NCI-H1048 (cell line): ENCODE measurements at places on chromosomes 4 and X.
A peak's percentile ranks its signal among the peaks of the same experiment; 100 is the strongest.

DNA sequence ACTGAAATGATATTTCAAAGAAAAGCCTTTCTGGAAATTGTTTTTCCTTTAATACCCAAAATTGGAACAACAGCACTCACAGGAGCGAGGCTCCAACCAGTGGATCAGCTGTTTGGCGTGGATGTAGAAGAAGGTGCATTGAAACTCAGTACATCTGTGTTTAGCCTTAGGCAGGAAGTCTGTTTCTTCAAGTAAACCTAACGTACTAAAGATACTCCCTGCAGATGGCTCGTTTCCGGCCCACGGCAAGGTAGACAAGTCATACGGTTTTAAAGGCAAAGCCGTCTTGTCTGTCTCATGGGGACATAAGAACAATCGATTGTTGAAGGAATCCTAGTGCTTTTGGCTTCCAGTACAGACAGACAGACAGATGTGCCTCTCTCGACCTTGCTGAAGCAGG, 50.0 kb upstream of the CLCN4 start:
- no peak for DNase-seq

GRCh38 chrX:103571726-103572125, 13.6 kb upstream of the TCEAL4 start:
- no peak for DNase-seq

DNA sequence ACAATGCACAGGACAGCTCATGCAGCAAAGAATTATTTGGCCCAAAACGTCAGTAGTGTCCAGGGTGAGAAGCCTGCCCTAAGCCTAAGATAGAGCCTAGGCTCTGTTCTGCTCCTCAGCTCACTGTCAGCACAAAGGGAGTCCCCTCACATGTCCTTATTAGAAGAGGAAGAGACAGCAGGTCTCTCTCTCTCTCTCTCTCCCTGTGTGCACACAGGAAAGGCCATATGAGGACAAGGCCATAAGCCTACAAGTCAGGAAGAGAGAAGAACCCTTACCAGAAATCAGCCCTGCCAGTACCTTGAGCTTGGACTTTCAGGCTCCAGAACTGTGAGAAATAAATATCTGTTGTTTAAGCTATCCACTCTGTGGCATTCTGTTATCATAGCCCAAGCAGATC, 20.4 kb downstream of the FAM184B start:
- no peak for DNase-seq

- no peak for DNase-seq
These were observed 6.3 kb upstream of the TRPC5OS start for GRCh38 chrX:111869639-111870034.

GRCh38 chrX:1273896-1274295, 5.3 kb downstream of the CSF2RA start:
- no peak for DNase-seq

GRCh38 chr4:24675721-24676389, 91.5 kb upstream of the DHX15 start:
- no peak for DNase-seq

DNA sequence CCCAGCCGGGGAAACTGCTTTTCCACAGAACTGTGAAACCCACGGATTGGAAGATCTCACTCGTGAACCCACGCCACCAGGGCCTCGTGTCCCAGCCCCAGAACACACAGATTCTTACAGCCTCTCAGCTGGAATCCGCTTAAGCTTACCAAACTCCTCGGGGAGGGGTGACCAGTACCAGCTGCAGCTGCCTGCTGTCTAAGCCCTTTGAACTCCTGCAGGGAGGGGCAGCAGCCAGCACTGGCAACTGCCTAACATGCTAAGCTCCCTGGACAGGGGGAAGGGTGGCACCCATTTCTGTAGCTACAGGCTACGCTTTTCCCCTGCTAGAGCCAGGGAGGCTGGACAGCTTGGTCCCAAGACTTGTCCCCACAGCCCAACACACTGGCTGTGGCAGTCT, 38.4 kb downstream of the TBL1X start:
- no peak for DNase-seq

DNA sequence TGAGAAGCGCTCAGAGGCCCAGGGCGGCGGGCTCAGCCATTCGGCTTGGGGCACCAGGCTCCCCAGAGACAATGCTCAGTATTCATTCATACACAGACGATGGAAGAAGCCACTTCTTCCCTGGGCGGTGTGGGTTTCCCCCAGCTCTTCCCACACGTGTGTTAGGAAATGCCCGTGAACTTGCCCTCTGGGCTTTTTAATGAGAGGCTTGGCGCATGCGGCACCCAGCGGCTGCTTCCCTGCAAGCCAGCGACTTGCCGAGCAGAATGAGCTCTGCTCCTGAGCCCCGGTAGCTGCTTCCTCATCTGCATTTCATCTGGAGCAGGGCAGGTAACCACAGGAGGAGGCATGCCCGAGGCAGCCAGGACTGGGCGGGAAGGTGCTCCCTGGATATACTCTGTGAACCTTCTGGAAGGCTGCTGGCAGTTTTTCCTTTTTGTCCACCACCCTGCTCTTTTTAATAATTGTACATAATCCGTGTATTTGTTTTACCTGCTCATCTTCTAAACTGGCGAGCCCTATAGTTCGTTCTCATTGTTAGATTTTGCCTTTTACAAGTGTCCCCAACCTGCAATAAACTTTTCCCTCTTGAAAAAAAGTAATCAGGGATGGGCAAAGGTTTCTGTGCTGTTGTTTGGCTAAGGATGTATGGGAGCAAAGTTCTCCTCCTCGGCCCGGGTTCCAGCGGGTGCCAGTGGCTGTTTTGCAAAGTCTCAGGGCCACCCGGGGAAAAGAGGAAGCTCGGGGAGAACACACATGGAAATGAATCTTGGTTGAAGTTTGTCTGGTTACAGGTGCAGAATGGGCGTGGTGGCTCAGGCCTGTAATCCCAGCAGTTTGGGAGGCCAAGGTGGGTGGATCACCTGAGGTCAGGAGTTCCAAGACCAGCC, 178.8 kb downstream of the DCLK2 start:
- no peak for DNase-seq

- DNase-seq, result peak; percentile 31
These were observed 6.7 kb upstream of the ERCC6L start for GRCh38 chrX:72245461-72246089.

DNA sequence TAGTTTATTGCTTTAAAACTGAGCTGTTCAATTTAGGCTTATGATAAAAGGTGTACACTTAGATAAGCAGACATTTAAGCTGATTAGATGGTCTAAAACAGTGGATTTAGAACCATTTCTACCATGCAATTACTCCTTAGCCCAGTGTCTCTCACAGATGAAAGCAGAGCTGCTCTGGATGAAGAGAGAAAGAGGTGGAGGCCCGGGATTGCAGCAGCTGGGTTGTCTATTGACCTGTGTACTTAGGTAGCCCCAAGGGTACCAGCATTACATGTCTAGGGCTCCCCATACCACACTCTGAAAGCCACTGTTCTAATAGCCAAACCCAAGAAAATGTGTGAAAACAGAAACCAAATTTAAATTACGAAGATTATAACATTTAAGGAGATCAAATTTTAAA, 86.0 kb upstream of the GIMD1 start:
- no peak for DNase-seq

GRCh38 chr4:94036964-94037363, 170.7 kb upstream of the SMARCAD1 start:
- DNase-seq, result no peak

- no peak for DNase-seq
These were observed 26.5 kb downstream of the RELL1 start for GRCh38 chr4:37659696-37660095.

DNA sequence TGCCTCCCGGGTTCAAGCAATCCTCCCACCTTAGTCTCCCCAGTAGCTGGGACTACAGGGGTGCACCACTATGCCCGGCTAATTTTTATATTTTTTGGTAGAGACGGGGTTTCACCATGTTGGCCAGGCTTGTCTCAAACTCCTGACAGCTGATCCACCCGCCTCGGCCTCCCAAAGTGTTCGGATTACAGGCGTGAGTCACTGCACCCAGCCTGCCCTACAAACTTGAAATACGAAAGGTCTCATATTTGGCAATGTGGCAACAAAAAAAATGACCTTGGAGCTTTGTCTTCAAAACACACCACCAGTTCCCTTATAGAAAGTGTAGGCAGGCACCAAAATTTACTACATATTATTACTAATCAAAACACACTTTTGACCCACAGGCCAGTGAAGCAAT, 22.9 kb upstream of the PTCHD1 start:
- DNase-seq, result no peak

DNA sequence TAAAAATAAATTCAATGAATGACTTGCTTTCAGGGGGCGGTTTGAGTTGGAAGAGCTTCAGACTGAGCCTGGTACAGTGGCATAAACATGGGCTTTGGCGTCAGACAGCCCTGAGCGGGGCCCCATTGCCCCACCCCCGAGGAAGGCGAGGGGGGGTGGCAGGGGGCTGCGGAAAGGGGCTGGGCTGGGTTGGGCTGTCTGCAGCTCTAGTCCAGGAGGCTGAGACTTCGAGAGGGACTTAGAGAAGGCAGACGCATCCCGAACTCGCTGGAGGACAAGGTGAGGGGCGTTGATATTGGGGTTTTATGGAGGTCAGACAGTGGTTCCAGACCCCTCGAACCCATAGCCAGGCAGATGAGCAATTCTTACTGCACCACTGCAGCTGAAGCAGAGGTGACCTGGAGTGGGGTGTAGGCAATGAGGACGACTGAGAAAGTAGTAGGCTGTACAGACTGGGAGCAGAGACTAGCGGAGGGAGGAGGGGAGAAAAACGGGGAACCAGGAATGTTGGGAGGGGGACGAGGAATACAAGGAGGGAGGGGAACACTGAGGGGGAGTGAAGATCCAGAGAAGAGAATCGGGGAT, at the start of gene MAGED2:
Gene MAGED2, plus strand, starts transcription at position 222 of the 585 bp plus-strand sequence. CDS start 1,587 bp downstream, outside the sequence.
- DNase-seq, result no peak

GRCh38 chr4:47746122-47746521, 91.7 kb downstream of the CORIN start:
- no peak for DNase-seq

DNA sequence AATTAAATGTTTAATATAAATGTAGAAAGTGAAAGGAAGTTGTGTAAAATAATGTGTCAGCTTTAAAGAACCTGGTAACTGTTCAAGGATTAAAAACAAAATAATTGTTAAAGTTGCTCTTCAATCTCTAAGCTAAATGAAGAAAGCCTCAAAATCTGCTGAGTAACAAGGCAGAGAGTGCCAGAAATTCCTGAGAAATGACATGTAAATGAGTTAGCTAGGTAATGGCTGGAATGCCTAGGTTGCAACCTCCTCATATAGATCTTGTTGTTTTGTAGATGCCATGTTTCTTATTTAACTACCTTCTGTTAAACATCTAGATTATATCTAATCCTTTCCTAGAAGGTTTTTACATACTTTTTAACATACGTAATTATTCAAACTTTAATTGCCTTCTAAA, 763.6 kb upstream of the AGA start:
- no peak for DNase-seq

- no peak for DNase-seq
These were observed 73.9 kb downstream of the IRF2 start for GRCh38 chr4:184400375-184400870.

DNA sequence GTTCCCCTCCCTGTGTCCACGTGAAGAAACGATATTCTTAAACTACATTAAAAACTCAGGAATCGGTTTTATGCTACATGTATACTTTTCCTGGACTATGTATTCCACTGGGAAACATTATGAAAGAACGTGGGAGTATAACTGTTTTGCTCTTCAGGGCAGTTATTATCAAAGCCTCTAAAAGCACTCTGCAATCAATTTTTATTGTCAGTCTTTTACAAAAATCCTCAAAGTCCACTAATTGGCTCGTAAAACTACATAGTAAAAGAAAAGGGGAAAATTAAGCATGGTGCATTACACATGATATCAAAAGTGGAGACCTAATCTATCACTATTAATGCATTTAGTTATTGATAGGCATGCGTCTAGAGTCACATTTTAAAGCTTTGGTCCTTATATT, 11.4 kb upstream of the CFAP299 start:
- DNase-seq, result no peak

- no peak for DNase-seq
These were observed 617.7 kb upstream of the SMIM31 start for GRCh38 chr4:164136180-164136616.
